Motor neuron (in vitro differentiated cells): ENCODE measurements at places on chromosomes 6 and 20. TPM values are rescaled to one million over a fixed set of nuclear protein-coding genes. Genes with fewer than 3 reads are reported as not detected.

FOXS1 gene
- total RNA-seq = 0.31 TPM in 1 of 2 replicates, not detected in the other

OR2B6 gene
- 0.81 and 0.97 TPM in 2 replicates for total RNA-seq

RIPOR2 gene
- 17.7 and 20.2 TPM in 2 replicates for total RNA-seq

ZSCAN23 gene
- 7.8 and 10.2 TPM in 2 replicates for total RNA-seq

HCRTR2 gene
- 0.27 TPM in 2 replicates for total RNA-seq
